ENCODE measurements at places on chromosomes 16 and 17.

DNA sequence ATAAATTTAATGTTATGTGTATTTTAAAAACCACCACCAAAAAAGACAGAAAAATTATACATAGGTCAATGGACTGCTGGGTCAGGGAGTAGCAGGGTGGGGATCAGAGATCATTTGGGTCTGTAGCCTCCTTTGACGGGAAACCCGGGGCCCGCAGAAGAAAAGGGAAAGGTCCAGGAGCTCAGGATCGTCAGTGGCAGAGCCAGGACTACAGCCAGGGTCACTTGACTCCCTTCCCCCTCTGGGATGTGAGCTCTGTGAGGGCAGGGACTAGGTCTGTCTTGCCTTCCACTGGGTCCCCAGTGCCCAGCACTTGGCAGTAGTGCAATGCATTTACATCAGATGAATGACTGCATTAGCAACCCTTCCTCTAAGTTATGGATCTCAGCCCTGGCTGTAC, 62.1 kb downstream of the TOM1L2 start:
- DNase-seq: no peak

GRCh38 chr17:75654176-75654575, 12.8 kb downstream of the RECQL5 start:
- no peak for DNase-seq

GRCh38 chr16:2490190-2491105, 15.5 kb downstream of the TBC1D24 start:
- DNase-seq: no peak

DNA sequence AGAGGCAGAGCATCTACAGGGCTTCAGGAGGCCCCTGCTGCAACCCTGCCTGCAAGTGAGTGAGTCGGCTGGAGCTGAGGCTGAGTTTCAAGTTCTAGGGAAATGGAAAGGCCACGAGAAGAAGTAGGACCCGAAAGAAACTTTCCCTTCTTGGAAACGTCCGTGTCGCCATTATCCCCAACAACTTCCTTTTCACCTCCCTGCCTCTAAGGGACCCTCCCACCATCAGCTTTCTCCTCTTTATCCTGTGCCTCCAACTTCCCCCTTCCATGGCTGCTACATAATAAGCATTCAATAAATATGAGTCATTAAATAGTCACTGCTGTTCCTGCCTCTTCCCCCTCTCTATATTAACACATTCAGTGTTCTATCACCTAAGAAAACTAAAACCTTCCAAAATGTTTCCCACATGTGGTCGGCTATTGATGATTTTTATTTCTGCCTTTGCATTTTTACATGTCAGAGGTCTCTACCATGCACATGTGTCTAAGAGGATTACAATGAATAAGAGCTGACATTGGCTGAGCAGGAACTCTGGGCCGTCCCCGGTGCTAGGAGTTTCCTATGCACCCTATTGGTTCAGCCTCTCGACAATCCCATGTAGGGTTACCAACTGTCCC, 115.9 kb upstream of the TNRC6C start:
- DNase-seq: no peak

DNA sequence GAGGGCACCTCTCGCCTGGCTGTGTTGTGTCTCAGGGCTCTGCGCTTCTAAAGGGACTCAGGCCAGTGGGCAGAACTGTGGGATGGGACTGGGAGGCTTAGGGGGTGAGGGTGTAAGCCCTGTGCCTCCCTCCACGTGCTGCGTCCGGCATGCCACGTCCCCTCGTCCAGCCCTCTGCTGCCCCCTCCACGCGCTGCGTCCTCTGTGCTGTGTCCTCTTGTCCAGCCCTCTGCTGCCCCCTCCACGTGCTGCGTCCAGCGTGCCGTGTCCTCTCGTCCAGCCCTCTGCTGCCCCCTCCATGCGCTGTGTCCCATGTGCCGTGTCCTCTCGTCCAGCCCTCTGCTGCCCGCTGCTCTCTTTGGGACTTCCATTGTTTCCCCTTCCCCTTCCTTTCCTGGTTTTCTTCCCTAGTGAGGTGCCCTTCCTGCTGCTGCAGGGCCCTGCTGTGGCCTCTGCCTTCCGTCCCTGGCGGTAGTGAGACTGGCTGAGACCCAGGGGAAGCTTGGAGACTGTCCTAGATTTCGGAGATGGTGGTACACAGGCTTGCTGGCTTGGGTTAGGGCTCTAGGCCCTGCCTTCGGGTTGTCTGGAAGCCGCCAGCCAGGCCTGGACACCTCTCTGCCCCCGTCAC, 6.4 kb upstream of the ZNF750 start:
- DNase-seq: no peak

GRCh38 chr17:50210240-50211225, 9.1 kb upstream of the COL1A1 start:
- DNase-seq: no peak

- DNase-seq: no peak
Observed at GRCh38 chr16:79318143-79318899, 282.2 kb downstream of the MAF start.

GRCh38 chr17:80427366-80428282, 12.7 kb downstream of the ENDOV start:
- DNase-seq: no peak
